Amniotic stem cell (primary cell): ENCODE measurements at places on chromosomes 6 and 20.
A peak's percentile ranks its signal among the peaks of the same experiment; 100 is the strongest.

DNA sequence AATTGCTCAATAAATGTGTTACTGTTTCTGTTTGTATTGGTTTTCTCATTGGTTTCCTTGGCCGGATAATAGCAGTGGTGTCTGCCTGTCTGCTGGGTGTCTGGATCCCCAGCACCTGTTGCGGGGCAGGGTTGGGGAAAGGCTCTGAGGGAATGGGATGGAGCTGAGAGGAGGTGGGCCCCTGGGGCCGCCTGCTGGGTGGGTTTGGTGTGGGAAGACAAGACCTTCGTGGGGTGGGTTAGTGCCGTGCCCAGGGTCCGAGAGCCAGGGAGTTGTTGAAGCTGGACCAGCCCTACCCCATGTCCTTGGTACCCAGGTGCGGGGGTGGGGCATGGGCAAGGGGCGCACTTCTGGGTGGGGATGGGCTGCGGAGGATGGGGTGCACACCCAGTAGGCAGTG, 4.0 kb downstream of the SS18L1 start:
- no peak for DNase-seq

DNA sequence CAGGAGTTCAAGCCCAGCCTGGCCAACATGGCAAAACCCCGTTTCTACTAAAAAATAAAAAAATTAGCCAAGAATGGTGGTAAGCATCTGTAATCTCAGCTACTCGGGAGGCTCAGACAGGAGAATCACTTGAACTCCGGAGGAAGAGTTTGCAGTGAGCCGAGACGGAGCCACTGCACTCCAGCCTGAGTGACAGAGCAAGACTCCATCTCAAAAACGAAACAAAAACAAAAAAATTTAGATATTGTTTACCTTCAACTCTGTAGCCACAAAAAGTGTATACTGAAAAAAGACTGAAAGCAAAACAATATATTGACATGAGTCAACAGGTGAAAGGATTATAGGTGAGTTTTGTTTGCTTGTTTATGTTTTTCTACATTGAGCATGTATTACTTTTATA, 30.6 kb upstream of the TAB2 start:
- DNase-seq = no peak

- no peak for DNase-seq
These were observed 140.1 kb upstream of the BEND6 start for GRCh38 chr6:56814802-56815201.

GRCh38 chr6:19209202-19209601, 628.0 kb upstream of the ID4 start:
- DNase-seq = no peak

DNA sequence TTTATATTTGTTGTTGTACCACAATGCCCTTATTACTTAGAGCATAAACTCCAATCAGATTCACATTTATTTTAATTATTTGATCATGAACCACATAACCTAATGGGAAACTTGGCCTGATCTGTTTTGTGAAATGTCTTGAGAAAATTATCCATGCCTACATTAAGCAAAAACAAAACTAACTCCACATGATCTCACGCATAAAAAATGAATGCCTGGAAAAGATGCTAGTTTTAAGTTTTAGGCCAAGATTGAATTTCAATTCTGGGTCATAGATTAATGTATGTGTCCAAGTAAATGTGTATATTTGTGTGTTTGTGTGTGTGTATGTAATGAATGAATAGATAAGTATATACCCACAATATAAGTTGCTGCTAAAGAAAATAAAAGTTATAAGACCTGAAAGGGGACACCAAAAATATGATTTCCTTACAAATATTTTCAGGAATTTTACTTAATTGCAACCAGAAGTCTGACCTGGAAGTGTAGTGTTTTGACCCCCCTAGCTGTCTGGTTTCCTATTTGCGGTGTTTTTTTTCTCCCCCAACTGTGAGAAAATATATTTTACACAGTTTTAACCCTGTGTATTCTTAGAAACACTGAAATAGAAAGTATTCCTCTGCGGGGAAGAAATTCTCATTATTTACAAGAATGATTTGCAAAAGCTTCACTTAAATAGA, 97.2 kb downstream of the JAG1 start:
- no peak for DNase-seq

DNA sequence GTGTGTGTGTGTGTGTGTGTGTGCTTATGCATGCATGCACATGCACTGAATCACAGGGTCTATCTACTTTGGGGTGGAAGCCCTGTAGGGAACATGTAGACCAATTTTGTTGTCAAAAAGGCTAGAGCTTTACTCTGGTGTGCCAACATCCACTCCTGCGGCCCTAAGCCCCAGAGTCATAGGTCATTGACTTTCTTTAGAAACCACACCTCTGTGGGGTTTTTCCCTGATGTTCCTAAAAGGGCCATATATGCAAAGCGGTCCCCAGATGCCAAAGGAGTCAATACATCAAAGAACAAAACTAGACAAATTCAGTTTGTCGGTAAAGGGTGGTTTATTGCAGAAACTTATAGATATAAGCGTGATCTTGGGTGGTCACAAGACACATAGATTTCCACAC, 29.8 kb upstream of the SLC2A12 start:
- no peak for DNase-seq

- peak; percentile 30 for DNase-seq
These were observed 45.7 kb downstream of the OR2B2 start for GRCh38 chr6:27866357-27867050.

DNA sequence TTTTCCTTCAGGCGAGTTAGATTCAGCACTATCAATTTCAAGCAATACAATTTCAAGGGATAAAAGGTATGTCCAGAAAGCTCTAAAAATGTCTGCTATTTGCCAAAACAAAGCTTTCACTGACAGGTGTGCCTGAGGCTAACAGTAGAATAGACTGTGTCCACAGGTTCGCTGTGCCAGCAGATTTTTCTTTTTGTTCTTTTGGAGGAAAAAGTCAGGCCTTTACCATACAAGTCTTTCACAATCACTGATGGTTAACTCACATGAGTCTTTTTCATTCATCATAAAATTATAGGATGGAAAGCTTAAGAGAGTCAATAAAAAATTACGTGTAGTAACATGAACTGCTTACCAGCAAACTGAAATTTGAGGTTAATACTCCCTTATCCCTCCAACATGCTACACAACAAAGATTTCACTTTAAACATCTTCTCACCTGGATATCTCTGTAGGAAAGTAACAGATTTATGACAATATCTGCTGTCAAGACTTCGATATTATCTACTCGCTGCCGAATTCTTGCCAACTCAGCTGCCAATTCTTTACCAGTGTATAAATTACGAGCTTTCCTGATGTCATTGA, 95.4 kb downstream of the MAP3K5 start:
- DNase-seq = no peak

- DNase-seq = no peak
These were observed 74.3 kb upstream of the CCN6 start for GRCh38 chr6:111979633-111980032.

DNA sequence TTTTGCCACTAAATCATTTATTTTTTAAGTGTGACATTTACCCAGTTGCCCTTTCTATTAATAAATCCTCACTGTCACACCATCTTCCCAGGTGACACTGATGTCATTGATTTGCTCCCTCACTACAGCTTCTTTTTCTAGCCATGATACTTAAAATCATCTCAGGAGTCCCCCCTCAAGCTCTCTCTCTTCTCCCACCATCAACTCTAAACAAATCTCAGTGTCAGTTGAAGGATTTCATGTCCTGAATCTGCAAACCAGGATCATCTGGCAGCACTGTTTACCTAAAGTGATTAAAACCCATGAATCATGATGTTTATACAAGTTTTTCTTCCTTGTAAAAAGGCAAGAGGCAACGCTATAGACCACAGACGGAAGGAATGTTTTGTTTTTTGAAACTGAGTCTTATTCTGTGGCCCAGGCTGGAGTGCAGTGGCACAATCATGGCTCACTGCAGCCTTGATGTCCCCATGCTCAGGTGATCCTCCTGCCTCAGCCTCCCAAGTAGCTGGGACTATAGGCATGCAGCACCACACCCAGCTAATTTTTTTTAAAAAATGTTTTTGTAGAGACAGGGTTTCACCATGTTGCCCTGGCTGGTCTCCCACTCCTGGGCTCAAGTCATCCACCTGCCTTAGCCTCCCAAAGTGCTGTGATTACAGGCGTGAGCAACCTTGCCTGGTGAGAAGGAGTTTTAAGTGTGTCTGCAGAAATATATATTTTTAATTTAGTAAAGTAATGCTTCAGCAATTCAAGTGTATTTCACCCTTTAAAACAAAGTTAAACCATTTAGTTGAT, 30.1 kb upstream of the SH3BGRL2 start:
- peak; percentile 56 for DNase-seq

DNA sequence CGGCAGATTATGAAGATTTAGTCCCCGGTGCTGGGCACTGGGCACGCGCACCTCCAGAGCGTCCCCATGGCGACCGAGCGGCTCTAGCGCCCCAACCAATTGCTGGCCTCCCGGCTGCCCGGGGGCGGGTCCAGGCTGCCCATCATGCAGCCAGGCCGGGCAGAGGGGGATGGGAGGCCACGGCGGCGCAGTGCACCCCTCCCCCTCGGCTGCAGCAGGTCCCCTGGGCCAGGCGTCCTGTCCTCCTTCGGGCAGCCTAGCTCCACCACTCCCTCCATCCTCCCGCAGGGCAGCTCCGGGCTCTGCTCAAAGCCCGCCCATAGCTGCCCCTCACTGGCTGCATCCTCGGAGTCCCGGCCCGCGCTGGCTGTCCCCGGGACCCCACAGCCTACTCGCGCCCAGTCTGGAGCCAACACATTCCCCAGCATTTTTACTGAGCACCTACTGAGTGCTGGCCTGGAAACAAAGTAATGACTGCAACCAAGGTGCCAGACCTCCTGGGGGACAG, 99.4 kb downstream of the ASXL1 start:
- peak; percentile 54 for DNase-seq

DNA sequence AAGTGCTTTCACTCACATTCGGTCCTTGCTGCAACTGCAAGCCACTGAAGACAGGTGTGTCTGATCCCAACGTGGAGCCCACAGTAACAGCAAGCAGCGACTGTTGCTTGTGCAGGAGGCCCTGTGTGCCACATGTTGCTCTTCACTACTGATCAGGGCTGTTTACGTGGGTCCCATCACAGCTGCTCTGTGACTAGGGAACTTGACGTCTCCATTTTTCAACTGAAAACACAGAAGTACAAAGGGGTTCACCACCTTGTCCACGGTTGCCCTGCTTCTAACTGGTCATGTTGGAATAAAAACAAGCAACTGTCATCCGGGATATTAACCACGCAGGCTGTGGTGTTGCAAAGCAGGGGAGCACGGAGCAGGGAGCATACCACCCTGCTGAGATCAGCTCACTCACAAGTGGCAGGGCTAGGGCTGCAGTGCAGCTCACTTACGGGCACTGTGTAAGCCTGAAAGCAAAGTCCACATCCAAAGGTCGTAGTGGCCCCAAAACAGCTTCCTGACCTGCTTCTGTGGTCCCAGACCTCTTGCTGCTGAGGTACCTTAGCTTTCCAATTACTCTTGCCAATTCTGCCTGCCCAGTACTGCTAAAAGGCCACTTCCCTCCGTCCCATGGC, 105.8 kb upstream of the DUSP22 start:
- no peak for DNase-seq

DNA sequence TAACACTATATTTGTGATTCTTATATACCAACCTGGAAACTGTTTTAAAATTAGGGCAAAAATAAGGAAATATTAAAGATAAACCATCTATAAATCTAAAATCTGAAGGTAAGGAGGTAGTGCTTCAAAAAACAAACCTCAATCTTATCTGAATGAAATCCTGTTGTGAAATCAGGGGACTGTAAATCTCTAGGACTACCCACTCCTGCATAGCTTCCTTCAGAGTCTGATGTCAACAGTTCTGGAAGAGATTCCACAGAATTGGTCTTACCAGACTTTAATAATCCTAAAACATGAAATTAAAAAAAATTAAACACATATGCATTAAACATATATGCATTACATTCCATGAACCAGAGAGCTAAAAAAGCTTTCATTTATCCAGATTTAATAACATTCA, 51.4 kb downstream of the IBTK start:
- DNase-seq = no peak

GRCh38 chr6:158488065-158488464, 71.8 kb upstream of the TMEM181 start:
- DNase-seq = peak; percentile 95

GRCh38 chr6:90485635-90486277, 101.1 kb downstream of the MAP3K7 start:
- no peak for DNase-seq

GRCh38 chr20:4670469-4670868, 51.2 kb upstream of the PRND start:
- DNase-seq = no peak

DNA sequence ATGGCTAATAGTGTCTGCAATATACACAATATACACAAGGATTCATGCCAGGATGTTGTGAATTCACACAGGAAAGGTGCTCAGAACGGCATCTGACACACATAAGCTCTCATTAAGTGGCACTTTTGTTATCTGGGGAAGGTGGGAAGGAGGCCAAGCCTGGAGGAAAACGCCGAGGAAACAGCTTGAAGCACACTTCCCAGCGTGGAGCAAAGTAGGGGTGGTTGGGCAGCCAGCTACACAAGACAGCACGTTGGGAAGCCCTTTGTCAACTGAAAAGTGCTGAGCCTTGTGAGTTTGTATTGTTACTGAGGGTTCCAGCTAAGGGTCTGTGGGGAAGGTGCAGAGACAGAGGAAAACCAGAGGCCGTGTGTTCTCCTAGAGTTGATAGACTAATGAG, 181.0 kb downstream of the ZMYND8 start:
- DNase-seq = no peak

- no peak for DNase-seq
These were observed 40.4 kb upstream of the POPDC3 start for GRCh38 chr6:105220186-105220585.

DNA sequence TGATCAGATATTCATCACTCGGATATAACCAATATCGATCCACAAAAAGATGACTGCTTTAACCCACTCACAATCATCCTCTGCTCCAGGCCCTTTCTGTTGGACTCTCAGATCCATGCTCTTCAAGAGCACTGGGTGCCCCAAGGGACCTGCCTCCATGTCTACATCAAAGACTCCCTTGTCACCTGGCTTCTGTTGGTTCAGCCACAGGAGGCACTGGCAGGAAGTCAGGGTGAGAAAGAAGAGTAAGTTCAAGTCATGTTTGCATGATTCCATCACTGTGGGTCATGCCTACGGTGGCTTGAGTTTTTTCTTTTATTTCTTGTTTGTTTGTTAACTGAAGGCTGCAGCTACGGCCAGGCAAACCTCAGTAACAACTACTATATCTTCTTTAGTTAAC, 243.3 kb downstream of the ADGRG6 start:
- DNase-seq = no peak

- peak; percentile 87 for DNase-seq
These were observed 27.9 kb downstream of the PPARD start for GRCh38 chr6:35370124-35370741.
